ENCODE measurements at places on chromosomes 13 and 19.

DNA sequence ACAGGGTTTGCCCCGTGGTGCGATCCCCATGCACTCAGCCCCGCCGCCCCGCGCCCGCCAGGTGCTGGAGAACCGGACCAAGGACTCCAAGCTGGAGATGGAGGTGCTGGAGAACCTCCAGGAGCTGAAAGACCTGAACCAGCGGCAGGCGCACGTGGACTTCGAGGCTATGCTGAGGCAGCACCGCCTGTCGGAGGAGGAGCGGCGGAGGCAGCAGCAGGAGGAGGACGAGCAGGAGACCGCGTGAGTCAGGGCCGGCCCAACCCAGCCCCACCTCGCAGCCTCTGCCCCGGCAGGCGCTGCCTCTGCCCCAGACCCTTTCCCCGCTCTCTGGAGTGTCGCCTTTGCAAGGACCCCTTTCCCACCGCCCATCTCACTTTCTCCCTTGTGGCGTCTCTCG, 11.3 kb downstream of the YJU2 start:
- DNase-seq: peak; percentile 85
- H3K36me3 ChIP-seq: peaks cover 40% of the 10 kb centered on the region
- H3K27me3 ChIP-seq: no peaks in the 10 kb centered on the region
- H3K27ac ChIP-seq: no peak overlapping the region
- no peaks in the 10 kb centered on the region for H3K4me1 ChIP-seq

GRCh38 chr19:1680976-1681375, 28.6 kb upstream of the TCF3 start:
- H3K36me3 ChIP-seq: no peaks in the 10 kb centered on the region
- peaks cover 15% of the 10 kb centered on the region for H3K27me3 ChIP-seq
- H3K4me1 ChIP-seq: no peaks in the 10 kb centered on the region

- H3K27ac ChIP-seq: no peak overlapping the region
- DNase-seq: peak; percentile 51
- no peaks in the 10 kb centered on the region for H3K4me1 ChIP-seq
- no peak overlapping the region for H3K4me3 ChIP-seq
- no peaks in the 10 kb centered on the region for H3K27me3 ChIP-seq
Measured at GRCh38 chr19:38815059-38816001, 2.6 kb upstream of the LGALS4 start.

GRCh38 chr19:13774217-13775191, at the start of gene C19orf53:
Gene C19orf53, plus strand, starts transcription at chr19:13774456. Its CDS starts 22 bp downstream, at chr19:13774478.
- H3K27me3 ChIP-seq: no peaks in the 10 kb centered on the region
- H3K4me3 ChIP-seq: peak within 1 kb of the TSS; percentile 96
- H3K4me1 ChIP-seq: peaks cover 26% of the 10 kb centered on the region
- H3K36me3 ChIP-seq: peaks cover 35% of the 10 kb centered on the region

DNA sequence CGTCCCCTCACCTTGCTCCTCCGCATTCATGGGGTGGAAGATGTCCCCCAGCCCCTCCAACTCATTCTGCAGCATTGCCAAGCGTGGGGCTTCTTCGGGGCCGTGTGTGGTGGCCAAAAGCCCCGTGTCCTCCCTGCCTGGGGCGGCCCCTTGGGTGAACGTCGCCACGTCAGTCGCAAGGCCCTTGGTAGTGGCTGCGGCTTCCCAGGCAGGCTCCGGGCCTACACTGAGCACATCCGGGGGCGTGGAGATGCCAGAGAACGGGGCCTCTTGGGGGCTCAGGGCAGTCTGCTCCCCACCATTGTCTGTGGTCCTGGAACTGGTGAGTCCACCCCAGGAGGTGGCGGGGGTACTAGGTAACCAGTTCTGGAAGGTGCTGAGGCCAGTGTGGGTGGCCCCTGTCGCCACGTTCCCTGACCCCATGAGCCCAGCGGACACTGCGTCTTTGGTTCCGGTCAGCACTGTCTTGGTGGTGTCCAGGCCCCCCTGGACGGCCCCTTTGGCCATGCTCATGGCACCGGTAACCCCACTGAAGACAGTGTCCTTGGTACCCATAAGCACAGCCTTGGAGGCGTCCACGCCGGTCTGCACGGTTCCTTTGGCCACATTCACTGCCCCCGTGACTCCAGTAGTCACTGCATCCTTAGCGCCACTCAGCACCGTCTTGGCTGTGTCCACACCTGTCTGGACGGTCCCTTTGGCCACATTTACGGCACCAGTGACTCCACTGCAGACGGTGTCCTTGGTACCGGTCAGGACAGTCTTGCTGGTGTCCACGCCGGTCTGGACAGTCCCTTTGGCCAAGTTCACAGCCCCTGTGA, 7.6 kb downstream of the PLIN4 start:
- H3K36me3 ChIP-seq: peaks cover 3% of the 10 kb centered on the region
- no peaks in the 10 kb centered on the region for H3K4me1 ChIP-seq
- H3K27ac ChIP-seq: no peak overlapping the region
- no peak for DNase-seq
- H3K27me3 ChIP-seq: no peaks in the 10 kb centered on the region

DNA sequence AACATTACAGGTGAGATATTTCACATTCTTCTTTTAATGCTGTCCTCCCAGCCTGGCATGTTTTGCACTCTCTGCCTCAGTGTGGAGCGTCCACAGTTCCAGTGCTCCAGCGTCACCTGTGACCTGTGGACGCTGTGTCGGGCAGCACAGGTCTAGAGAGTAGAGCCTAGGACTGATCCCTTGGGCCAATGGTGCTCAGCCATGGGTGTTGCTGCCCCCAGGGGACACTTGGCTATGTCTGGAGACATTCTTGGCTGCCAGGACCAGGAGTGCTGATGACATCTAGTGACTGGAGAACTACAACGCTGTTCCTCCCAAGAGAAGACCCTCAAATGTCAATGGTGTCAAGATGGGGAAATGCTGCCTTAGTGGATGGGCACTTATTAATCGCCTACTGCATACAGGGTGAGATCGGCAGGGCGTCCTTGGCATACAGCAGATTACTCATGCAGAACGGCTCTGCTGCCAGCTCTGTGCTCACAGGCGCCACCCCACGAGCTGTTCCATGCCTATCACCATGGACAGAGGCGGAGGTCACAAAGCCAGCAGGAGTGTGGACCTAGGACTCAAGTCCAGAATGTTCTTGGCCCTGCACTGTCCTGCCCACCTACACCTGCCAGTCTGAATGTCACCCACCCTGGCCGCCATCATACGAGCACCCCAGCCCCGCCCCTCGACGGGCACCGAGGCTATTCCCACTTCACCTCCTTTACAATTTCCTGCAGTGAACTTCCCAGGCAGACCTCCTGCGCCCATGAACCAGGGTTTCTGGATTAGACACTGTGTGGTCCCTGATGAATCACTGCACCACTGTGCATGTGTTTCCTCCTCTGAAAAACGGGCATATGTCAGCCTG, 13.9 kb upstream of the MADCAM1 start:
- H3K27me3 ChIP-seq: no peaks in the 10 kb centered on the region
- H3K4me3 ChIP-seq: no peak overlapping the region
- peaks cover 5% of the 10 kb centered on the region for H3K4me1 ChIP-seq
- no peak for DNase-seq

GRCh38 chr13:95509521-95510310, 42.8 kb upstream of the CLDN10 start:
- H3K4me3 ChIP-seq: no peak overlapping the region
- no peaks in the 10 kb centered on the region for H3K27me3 ChIP-seq
- no peak overlapping the region for H3K27ac ChIP-seq
- H3K36me3 ChIP-seq: no peaks in the 10 kb centered on the region

DNA sequence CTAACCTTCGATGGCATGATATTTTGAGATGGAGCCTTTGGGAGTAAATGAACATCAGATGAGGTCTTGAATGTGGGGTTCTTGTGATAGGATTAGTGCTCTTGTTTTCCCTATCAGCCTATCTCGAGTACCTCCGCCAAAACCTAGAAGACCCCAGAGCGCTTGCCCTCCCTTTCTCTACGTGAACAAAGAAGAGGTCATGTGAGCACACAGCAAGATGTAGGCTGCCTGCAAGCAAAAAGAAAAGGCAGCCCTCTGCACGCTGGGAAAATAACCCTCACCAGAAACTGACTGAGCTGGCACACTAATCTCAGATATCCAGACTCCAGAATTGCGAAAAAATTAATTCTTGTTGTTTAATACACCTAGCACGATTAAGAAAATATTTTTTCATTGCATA, 799.8 kb upstream of the SLC10A2 start:
- no peaks in the 10 kb centered on the region for H3K36me3 ChIP-seq
- H3K4me1 ChIP-seq: no peaks in the 10 kb centered on the region
- no peak overlapping the region for H3K27ac ChIP-seq
- H3K27me3 ChIP-seq: no peaks in the 10 kb centered on the region
- H3K4me3 ChIP-seq: no peak overlapping the region

- peaks cover 4% of the 10 kb centered on the region for H3K36me3 ChIP-seq
- no peak overlapping the region for H3K4me3 ChIP-seq
- H3K27ac ChIP-seq: no peak overlapping the region
Measured at GRCh38 chr19:33400856-33401682, 27.6 kb downstream of the CEBPG start.

DNA sequence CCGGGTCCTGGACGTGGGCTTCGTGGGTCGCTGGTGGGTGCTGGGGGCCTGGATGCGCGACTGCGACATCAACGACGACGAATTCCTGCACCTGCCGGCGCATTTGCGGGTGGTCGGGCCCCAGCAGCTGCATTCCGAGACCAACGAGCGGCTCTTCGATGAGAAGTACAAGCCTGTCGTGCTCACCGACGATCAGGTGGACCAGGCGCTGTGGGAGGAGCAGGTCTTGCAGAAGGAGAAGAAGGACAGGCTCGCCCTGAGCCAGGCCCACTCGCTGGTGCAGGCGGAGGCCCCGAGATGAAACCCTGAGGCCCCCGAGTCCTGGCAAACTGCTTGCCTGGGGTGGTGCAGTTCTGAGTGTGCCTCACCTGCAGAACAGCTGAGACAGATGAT, 787 bp downstream of the TIMM29 start:
- H3K27ac ChIP-seq: peak overlapping the region; percentile 80
- H3K27me3 ChIP-seq: no peaks in the 10 kb centered on the region
- peaks cover 24% of the 10 kb centered on the region for H3K4me1 ChIP-seq

- no peaks in the 10 kb centered on the region for H3K27me3 ChIP-seq
- H3K36me3 ChIP-seq: peaks cover 32% of the 10 kb centered on the region
- no peak for DNase-seq
Measured at GRCh38 chr19:45142726-45143110, 18.1 kb downstream of the NKPD1 start.

GRCh38 chr19:12723641-12724426, at the start of gene TNPO2:
Gene TNPO2, minus strand, starts transcription at chr19:12723932. Its CDS starts 2,955 bp downstream, at chr19:12720977.
- peaks cover 12% of the 10 kb centered on the region for H3K36me3 ChIP-seq
- peak; percentile 63 for DNase-seq
- H3K27me3 ChIP-seq: no peaks in the 10 kb centered on the region
- H3K4me3 ChIP-seq: peak within 1 kb of the TSS; percentile 92
- peaks cover 33% of the 10 kb centered on the region for H3K4me1 ChIP-seq

- H3K27ac ChIP-seq: no peak overlapping the region
- no peaks in the 10 kb centered on the region for H3K27me3 ChIP-seq
- DNase-seq: no peak
- no peaks in the 10 kb centered on the region for H3K36me3 ChIP-seq
- no peak overlapping the region for H3K4me3 ChIP-seq
Measured at GRCh38 chr19:39813264-39813993, 20.5 kb downstream of the DYRK1B start.

- no peak overlapping the region for H3K27ac ChIP-seq
- no peaks in the 10 kb centered on the region for H3K4me1 ChIP-seq
- H3K4me3 ChIP-seq: no peak overlapping the region
- H3K27me3 ChIP-seq: no peaks in the 10 kb centered on the region
- H3K36me3 ChIP-seq: no peaks in the 10 kb centered on the region
Measured at GRCh38 chr13:109146912-109147647, 517.7 kb downstream of the MYO16 start.

- no peak for DNase-seq
- no peaks in the 10 kb centered on the region for H3K4me1 ChIP-seq
- no peak overlapping the region for H3K4me3 ChIP-seq
- no peaks in the 10 kb centered on the region for H3K36me3 ChIP-seq
- H3K27ac ChIP-seq: peak overlapping the region; percentile 43
Measured at GRCh38 chr19:29624489-29625185, 18.6 kb downstream of the POP4 start.

- peaks cover 9% of the 10 kb centered on the region for H3K4me1 ChIP-seq
- H3K4me3 ChIP-seq: no peak overlapping the region
- H3K27ac ChIP-seq: no peak overlapping the region
Measured at GRCh38 chr19:10137751-10138682, 18.3 kb upstream of the EIF3G start.

GRCh38 chr19:47637550-47637949, 28.6 kb downstream of the BICRA start:
- H3K4me1 ChIP-seq: peaks cover 30% of the 10 kb centered on the region
- no peaks in the 10 kb centered on the region for H3K36me3 ChIP-seq
- DNase-seq: no peak
- no peak overlapping the region for H3K27ac ChIP-seq
- H3K27me3 ChIP-seq: no peaks in the 10 kb centered on the region

DNA sequence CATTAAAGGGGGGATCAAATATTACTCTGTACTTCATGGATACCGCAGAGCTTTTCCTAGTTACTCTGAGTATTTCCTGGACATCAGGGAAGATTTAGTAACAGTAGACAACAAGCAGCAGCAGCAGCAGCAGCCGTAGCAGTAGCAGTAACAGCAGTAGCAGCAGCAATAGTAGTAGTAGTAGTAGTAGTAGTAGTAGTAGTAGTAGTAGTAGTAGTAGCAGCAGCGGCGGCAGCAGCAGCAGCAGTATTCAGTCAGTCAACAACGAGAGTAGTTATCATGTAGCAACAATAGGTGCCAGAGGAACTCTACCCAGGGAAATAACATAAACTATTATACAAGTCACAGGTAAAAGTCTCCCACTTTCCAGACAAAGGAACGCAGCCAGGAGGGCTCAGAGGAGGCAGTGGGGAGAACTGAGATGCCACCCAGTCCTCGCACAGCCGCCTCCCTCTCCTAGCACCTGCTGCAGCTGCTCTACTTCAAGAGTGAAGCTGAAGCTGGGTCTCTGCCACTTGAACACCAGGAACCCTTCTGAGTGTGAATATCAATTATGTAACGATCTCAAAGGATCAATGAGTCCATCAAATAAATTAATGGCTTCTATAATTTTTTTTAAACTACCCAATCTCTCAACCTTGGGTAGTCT, 1.3 kb upstream of the DOCK9 start:
- no peaks in the 10 kb centered on the region for H3K36me3 ChIP-seq
- peak overlapping the region; percentile 75 for H3K27ac ChIP-seq
- no peak overlapping the region for H3K4me3 ChIP-seq
- no peak for DNase-seq

GRCh38 chr13:20127562-20128458, 33.0 kb downstream of the GJA3 start:
- H3K27me3 ChIP-seq: peaks cover 15% of the 10 kb centered on the region
- H3K4me1 ChIP-seq: peaks cover 17% of the 10 kb centered on the region

DNA sequence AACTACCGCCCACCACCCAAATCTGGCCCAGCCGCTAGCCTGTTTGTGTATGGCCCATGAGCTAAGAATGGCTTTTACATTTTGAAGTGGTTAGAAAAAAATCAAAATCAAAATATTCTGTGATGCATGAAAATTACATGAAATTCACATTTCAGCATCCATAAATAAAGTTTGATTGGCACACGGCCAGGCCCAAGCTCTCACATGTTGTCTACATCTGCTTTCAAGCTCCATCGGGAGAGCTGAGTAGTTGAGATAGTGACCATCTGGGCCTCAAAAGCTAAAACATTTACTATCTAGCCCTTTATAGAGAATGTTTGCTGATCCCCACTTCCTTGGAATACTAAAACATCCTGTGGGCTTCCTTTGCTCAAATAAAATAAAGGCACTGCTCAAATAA, 14.5 kb downstream of the RFX2 start:
- DNase-seq: no peak
- no peak overlapping the region for H3K4me3 ChIP-seq
- no peak overlapping the region for H3K27ac ChIP-seq
- no peaks in the 10 kb centered on the region for H3K27me3 ChIP-seq
- H3K4me1 ChIP-seq: peaks cover 22% of the 10 kb centered on the region
- no peaks in the 10 kb centered on the region for H3K36me3 ChIP-seq

GRCh38 chr19:55078996-55079395, 3.3 kb downstream of the EPS8L1 start:
- no peaks in the 10 kb centered on the region for H3K27me3 ChIP-seq
- no peak overlapping the region for H3K27ac ChIP-seq
- no peak for DNase-seq
- H3K4me3 ChIP-seq: no peak overlapping the region
